ENCODE measurements at places on chromosomes 4 and X.

GRCh38 chr4:80788798-80789197 is 241.7 kb upstream of the BMP3 start:
- H3K4me1 ChIP-seq: no peaks in the 10 kb centered on the region
- no peak overlapping the region for H3K27ac ChIP-seq
- no peak for DNase-seq
- H3K36me3 ChIP-seq: no peaks in the 10 kb centered on the region
- no peaks in the 10 kb centered on the region for H3K27me3 ChIP-seq

DNA sequence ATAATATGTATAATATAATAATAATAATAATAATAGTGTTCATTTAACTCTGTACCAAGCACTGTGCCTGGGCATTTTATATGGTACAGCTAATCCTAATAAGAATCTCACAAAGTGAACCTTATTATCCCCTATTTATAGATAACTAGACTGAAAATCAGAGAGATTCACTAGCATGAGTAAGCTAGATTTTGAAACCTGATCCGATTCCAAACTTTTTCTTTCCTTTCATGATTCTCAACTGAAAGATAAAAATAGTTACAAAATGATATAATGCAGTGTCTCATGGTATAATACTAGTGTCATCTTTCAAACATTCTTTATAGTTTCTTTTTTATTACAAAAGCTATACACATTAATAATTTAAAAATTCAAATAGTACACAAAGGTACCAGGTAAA is 55.9 kb upstream of the RNF128 start:
- DNase-seq: no peak
- H3K4me3 ChIP-seq: no peak overlapping the region
- no peaks in the 10 kb centered on the region for H3K36me3 ChIP-seq
- H3K4me1 ChIP-seq: no peaks in the 10 kb centered on the region
- no peaks in the 10 kb centered on the region for H3K27me3 ChIP-seq

DNA sequence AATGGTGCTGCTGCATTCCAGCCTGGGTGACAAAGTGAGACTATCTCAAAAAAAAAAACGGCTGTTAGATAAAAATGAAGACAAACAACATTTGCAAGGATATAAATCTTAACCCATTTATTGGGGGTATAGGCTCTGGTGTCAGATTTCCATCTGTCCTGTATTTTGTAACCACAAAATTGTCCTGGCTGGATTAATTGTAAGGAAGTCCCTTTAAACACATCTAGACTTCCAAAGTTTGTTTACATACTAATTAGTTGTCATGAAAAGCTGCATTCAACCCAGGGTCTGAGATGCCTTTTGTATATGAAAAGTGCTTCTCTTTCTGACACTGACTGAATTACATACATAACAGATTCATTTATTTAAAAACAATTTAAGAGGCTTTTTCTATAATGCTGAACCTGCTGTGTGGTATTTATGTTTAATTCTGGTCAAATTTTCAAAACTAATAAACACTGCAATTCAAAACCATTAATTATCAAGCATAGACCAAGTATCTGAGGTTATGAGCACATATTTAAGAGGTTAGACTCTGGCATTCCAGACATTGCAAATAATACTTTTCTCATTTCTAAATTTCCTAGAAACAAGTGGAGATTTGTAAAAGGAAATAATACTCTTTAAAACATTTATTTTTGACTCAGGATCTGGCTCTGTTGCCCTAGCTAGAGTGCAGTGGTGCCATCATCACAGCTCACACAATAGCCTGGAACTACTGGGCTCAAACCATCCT is 17.5 kb upstream of the UGDH start:
- H3K36me3 ChIP-seq: no peaks in the 10 kb centered on the region
- no peaks in the 10 kb centered on the region for H3K27me3 ChIP-seq
- H3K4me3 ChIP-seq: no peak overlapping the region
- no peaks in the 10 kb centered on the region for H3K4me1 ChIP-seq
- H3K27ac ChIP-seq: no peak overlapping the region
- no peak for DNase-seq

DNA sequence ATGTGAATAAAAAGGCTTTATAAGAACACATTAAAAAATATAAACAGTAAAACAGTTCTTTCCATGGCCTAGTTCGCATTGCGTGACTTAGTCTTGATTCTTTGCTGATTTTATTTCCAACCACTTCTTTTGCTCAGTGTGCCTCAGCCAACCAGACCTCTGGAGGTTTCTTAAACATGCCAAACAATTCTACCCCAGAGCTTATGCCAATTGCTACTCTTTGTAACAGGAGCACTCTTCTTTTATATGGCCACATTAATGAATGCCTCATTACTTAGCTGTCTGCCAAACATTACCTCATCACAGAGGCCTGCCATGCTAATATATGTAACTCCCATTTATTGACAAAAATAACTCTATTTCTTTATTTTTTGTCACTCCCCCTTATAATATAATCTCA is 202.3 kb downstream of the NDST4 start:
- no peaks in the 10 kb centered on the region for H3K4me1 ChIP-seq
- no peaks in the 10 kb centered on the region for H3K36me3 ChIP-seq
- H3K27me3 ChIP-seq: no peaks in the 10 kb centered on the region
- H3K4me3 ChIP-seq: no peak overlapping the region
- H3K27ac ChIP-seq: no peak overlapping the region

DNA sequence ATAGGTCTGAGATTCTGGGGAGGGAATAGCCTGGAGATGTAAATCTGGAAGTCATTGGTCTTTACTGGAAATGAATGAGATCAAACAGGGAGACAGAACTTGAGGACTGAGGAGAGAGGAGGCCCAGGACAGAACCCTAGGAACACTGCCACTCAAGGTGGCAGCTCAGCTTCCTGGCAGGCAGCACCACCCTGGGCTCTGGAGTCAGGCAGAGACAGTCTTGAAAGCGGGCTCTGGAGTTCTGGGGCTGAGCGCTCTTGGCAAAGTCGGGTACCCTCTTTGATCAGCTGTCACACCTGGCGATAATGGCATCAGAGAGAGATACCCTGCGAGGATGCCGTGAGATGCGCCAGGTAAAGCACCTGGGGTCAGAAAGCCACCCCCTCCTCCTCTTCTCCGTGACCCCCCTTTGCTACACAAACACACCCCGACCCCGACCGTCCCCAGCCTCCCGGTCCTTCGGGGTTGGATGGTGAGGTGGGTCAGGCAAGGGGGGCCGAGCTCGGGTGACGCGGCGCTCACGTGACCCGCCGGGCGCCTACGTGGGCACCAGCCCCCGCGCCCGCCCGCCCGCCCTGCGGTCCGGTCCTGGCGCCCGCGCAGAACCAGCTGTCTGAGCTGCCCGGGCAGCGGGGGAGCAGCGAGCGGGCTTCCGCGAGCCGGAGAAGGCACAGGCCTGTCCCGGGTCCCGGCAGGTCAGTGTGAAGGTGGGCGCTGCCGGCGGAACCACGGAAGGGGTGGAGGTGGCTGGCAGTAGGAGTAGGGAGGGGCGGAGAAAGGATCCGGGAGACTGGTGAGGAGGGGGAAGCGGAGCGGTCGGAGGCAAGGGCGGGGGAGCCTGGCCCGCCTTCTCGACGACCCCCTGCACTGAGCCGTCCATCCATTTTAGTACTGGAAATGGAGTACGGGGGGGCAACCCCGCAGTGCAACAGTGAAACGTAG is at the start of gene TCEAL3:
Gene TCEAL3 (plus strand): TSS at position 600 of the 942 bp plus-strand sequence. CDS start 1,102 bp downstream, outside the sequence.
- peak within 1 kb of the TSS; percentile 80 for H3K27ac ChIP-seq
- H3K4me3 ChIP-seq: peak within 1 kb of the TSS; percentile 57
- H3K4me1 ChIP-seq: peaks cover 10% of the 10 kb centered on the region
- H3K36me3 ChIP-seq: no peaks in the 10 kb centered on the region
- DNase-seq: peak; percentile 31

DNA sequence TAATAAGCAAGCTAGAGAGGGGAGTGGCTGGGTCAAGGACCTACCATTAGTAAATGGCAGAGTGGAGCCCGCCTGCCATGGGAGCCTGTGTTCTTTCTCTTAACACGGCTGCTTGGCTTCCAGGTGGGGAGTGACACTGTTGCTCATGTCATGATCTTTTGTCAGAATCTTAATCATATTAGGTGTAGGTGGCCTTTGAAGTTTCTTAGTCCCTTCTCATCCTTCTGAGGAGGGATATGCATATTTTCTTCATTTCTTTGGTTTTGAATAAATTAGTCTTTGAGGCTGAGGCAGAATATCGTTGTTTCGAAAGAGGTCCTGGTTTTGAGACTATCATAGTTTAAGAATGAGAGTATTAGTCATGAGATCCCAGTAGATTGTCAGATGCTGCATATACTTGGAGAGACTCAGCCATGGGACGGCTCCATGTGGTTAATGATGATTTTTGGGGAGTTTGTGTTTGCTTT is 28.9 kb downstream of the SNX25 start:
- H3K27me3 ChIP-seq: no peaks in the 10 kb centered on the region
- no peak overlapping the region for H3K27ac ChIP-seq
- H3K4me3 ChIP-seq: no peak overlapping the region
- no peak for DNase-seq
- H3K36me3 ChIP-seq: no peaks in the 10 kb centered on the region

- no peaks in the 10 kb centered on the region for H3K4me1 ChIP-seq
- no peaks in the 10 kb centered on the region for H3K27me3 ChIP-seq
- H3K27ac ChIP-seq: no peak overlapping the region
- no peaks in the 10 kb centered on the region for H3K36me3 ChIP-seq
Measured at GRCh38 chr4:119028296-119028695, 107.3 kb upstream of the MYOZ2 start.

Measured in T-cell (primary cell).